ENCODE measurements at places on chromosomes 6 and 20.

DNA sequence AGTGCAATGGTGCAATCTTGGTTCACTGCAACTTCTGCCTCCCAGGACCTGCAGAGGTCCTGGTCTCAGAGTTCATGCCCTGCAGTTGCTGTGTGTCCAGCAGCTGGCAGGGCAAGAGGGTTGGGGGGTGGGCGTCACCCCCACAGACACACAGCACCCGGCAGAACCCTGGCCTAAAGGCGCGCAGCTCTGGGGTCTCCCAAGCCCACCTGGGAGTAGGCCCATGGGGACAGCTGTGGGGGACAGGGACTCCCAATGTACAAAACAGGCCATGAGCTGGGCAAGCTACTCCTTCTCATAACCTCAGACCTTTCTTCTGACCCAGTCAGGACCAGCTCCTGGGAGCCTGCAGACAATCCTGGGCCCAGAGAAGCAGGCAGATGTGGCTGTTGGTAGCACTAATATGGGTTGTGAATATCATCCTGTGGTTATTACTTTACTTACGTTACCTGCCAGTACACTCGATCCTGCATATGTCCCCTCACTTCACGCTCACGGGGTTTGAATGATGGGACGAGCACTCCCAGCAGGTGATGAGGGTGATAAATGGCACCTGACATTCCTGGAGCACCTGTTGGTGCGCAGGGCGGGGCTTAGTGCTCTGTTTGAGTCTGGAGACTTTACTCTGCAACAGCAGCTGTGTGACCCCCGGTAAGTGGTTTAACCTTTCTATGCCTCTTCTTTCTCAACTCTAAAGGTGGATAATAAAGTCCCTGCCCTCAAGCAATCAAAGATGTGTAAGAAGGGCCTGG is 39.9 kb upstream of the SULF2 start:
- no peak for DNase-seq

DNA sequence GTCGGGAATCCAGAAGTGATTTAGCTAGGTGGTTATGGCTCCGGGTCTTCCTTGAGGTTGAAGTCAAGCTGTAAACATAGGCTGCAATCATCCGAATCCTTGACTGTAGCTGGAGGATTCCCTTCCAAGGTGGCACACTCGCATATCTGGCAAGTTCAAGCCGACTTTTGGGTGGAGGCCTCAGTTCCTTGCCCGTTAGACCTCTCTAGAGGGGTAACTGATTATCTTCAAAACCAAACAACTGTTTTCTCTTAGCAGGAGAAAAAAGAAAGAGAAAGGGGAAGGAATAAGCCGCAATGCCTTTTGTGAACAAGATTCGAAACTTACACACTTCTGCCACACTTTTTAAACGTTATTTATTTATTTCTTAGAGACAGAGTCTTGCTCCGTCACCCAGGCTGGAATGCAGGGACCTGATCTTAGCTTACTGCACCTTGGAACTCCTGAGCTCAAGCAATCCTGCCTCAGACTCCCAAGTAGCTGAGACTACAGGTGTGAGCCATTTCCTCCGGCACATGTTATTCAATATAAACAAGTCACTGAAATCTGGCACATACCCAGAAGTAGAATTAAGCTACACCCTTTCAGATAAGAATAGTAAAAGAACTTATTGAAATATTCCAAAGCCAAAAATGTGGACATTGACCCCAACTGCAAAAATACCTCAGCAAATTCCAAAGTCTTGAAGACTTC is 76.3 kb downstream of the HFE start:
- peak; percentile 86 for DNase-seq

- DNase-seq: no peak
These were observed 82.7 kb upstream of the FOXC1 start for GRCh38 chr6:1527073-1527457.

DNA sequence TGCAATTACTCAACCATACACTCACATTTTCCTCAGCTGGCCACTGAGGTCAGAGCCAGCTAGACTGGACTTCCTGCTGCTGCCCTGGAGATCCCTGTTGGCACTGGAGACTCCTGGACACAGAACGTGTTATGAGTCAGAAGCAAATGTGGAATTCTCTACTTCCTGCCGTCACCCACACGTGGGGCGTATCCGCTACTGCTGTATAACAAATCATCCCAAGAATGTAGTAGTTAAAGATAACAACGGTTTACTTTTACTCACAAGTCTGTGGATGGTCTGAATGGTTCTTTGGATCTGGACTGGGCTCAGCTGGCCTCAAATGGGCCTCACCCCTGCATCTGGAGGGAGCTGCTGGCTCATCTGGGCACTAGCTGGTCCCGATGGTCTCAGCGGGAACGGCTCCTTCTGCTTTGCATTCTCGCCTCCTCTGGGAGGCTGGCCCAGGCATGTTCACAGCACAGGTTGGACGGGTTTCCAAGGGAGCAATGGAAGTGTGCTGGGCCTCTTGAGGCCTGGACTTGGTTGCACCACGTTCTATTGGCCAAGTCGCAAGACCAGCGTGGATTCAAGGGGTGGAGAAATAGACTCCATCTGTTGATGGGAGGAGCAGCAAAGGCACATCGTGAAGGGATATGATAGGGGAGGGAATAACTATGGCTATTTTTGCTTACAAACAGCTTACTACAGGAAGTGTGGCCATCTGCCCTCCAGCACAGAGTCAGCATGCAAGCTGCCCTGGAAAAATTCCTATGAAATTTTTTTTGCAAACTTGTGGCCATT is 118.5 kb downstream of the SNX5 start:
- no peak for DNase-seq

GRCh38 chr20:16051968-16052367 is 521.3 kb downstream of the KIF16B start:
- no peak for DNase-seq

- DNase-seq: peak; percentile 72
These were observed 186.9 kb upstream of the UST start for GRCh38 chr6:148559848-148560433.

DNA sequence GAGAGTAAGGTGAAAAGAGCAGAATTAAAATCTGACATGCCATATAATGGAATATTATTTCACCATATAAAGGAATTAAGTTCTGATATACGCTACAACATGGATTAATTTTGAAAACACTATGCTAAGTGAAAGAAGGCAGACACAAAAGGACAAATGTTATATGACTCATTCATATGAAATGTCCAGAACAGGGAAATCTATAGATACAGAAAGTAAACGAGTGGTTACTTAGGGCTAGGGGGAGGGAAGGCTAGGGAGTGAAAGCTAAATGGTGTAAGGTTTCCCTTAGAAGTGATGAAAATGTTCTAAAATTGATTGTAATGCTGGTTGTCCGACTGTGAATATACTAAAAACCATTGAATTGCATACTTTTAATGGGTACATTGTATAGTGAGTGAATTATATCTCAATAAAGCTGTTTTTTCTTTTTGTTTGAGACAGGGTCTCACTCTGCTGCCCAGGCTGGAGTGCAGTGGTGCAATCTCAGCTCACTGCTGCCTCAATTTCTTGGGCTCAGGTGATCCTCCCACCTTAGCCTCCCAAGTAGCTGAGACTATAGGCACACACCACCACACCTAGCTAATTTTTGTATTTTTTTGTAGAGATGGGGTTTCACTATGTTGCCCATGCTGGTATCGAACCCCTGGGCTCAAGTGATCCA is 8.2 kb downstream of the PRPH2 start:
- no peak for DNase-seq

DNA sequence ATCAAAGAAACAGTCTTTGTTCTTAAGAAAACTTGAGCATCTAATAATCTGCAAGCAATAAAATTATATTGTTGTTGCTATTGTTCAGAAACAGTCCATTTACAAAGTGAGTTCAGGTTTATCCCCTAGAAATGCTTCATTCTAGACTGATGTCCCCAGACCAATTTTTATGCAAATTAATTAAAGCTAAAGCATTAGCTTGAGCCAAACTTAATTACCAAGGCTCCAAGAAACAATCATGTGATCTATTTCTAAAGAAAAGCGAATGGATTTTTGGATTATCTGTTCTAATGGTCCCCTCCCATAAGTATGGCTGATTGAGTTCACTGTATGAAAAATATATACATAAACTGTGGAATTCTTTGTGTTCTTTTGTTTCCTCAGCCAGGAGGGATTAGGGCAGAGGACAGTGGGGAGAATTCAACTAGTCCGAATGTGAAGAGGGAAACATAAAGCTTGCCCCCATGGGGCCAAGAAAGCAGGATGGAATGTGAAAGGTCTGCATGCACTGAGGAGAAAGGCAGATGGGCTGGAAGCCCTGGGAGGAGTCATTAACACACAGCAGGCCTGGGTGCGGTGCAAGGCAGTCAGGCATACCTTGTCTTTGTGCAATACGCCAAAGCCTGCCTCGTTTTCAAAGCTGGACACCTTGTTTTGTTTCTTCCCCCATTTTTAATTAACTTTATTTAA is 597.1 kb downstream of the KIF16B start:
- no peak for DNase-seq

DNA sequence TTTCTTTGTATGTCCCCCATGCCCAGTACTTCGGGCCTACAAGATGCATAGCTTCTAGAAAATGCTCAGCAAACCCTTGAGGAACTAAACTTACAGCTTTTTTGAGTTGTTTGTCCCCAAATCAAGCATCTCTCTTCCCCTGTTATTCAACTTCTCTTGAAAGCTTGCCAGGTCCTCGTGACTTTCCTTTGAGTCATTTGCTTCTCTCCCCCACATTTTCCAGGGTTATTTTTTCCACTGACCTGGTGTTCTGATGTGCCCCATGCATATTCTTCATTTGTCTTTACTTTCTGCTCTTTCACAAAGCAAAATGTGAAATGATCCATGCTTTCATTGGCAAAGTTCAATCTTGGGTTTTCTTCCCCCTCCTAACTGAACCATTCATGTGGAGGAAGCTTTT is 204.8 kb downstream of the TFAP2A start:
- no peak for DNase-seq

Measured in hematopoietic multipotent progenitor cell treated with erythropoietin and hydrocortisone succinate and interleukin-3 and kit ligand, for 6 days (in vitro differentiated cells).